ENCODE measurements at places on chromosomes 3 and 15.

- DNase-seq, result no peak
Observed at GRCh38 chr3:56917361-56918110, 115.8 kb upstream of the ARHGEF3 start.

- no peak for DNase-seq
Observed at GRCh38 chr3:31929826-31930502, 51.1 kb downstream of the OSBPL10 start.

DNA sequence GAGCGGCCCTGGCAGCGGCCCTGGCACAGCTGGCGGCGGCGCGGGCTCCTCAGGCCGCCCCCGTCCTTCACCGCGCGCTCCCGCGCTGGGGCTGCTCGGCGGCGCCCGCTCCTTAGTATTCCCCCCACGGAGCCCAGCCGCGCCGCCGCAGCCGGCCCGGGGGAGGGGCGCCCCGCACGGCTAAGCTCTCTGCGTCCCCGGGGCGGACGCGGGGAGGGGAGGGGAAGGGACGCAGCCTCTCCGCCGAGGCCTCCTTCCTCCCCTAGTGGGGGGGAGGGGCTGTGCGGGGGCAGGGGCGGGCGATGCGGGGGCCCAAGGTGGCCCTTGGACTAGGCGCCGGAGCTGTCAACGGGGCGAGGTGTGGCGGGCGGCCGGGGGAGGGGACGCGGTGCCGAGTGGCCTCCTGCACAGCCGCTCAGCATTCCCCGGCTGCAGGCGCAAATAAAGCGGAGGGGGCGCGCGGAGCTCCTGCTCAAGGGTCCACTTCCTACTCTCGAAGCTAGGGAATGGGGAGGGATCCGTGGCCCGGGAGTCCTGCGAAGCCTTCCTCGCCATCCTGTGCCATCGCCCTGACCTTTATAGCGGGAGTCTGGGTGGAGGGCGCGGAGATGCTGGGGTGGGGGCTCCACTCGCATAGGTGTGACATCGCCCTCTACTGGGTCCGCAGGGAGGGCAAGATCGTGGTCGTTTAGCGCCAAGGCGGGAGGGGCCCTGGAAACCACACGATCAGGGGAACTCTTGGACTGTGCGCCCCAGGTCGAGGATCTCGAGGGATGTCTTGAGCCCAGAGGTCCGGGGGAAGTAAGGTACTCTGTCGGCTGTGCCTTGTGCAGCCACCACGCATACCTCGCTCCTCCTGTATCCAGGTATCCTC is 22.2 kb downstream of the EPHB3 start:
- no peak for DNase-seq

- DNase-seq, result no peak
Observed at GRCh38 chr3:120449251-120449650, 1.5 kb downstream of the FSTL1 start.

- DNase-seq, result no peak
Observed at GRCh38 chr3:28151608-28152228, 89.7 kb upstream of the CMC1 start.

DNA sequence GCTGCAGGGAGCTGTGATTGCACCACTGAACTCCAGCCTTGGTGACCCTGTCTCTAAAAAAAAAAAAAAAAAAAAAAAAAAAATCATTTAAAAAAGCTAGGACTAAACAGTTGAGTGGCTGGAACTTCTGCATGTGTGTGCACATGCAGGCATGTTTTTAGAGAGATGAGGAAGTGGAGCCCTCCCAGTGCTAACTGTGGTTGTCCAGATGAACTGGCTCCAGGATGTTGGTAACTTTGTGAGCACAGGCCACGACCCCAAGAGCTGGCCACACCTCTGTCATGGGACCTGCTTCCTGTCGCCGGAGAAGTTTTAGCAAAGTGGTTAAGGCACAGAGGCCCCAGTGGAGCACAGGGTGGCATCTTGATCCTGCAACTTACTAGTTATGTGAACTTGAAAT is 27.0 kb downstream of the CHCHD6 start:
- DNase-seq, result no peak

- DNase-seq, result no peak
Observed at GRCh38 chr3:115961380-115961779, 338.1 kb downstream of the GAP43 start.

DNA sequence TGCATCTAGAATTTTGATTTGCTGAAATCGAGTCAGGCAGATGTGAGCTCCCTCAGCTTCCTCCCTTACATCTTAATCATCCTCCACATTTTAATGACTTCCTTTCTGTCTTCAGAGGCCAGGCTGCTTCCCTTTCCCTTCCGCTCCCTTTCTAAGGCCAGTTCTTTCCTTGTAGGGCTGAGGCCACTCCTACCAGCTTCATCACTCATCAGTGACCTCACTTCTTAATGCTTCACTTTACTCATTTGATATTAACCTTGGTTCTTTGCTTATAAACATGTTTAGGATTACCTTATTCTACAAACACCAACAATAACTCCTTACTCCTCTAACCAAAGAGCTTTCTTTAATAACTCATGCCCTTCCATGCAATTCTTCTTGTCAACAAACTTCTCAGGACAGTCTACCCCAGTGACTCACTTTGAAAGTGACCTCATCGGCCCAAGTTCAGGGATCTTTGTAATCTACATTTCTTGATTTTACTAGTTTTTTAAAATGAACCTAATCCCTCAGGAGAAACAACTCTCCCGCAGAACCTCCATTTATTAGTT is 23.9 kb downstream of the ILDR1 start:
- DNase-seq, result no peak

DNA sequence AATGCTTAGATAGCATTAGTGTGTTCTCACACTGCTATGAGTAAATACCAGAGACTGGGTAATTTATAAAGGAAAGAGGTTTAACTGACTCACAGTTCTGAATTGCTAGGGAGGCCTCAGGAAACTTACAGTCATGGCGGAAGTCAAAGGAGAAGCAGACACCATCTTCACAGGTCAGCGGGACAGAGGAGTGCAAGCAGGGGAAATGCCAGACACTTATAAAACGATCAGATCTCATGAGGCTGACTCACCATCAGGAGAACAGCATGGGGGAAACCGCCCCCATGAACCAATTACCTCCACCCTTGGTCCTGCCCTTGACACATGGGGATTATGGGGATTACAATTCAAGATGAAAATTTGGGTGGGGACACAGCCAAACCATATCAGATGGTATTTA is 381.5 kb upstream of the DPPA4 start:
- DNase-seq, result no peak

DNA sequence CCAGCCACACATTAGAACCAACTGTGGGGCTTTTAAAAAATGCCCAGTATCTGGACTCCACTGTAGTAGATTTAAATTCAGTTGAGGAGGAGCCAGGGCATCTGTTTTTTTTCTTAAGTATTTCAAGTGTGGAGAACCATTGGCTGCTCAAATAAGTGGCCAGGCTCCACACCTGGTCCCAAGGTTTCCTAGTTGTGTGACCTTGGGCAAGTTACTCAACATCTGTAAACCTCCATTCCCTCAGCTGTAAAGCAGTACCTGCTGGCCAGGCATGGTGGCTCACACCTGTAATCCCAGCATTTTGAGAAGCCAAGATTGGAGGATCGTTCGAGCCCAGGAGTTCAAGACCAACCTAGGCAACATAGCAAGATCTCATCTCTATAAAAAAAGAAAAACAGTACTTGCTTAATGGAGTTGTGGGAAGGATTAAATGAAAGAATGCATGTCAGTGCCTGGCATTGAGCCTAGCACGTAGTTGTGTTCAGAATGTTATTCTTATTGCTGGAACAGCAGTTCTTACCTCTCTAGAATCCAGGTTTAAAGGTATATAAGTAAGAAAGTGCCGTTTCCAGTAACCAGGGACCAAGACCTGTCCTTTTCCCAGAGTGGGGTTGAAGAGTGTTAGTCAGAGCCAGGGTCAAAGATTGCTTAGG is 2.0 kb downstream of the PPP1R14D start:
- DNase-seq, result no peak

DNA sequence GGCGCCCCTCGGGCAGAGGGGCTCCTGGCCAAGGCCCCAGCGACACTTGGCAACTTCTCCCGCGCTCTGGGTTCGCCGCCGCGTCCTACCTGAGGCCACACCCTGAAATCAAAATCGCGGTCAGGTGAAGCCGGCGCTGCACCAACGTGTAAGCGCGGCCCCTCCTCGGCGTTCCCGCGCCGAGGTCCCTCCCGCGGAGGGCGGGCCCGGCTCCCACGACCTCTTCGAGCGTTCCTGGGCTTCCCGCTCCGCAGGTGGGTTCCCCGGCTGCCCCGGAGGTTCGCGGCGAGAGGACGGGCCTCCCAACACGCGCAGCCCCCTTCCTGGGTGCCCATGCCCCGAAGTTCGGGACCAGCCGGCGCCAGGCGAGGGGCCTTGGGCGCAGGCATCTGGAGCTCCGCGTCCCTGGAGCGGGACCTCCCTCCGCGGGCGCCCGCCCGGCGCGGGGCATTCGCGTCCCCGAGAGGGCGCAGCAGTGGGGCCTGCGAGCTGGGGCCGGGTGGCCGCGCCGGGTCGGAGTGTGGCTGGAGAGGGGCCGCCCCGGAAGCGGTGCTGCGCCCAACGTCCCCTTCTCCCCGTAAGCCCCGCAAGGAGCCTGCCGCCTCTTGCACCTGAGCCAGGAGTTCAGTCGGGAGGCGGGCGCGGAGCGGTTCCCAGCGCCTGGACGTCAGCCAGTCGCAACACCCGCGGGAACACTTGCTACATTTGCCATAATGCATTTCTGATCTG is 13.7 kb downstream of the PAK6 start:
- no peak for DNase-seq

GRCh38 chr3:185528532-185528931 is 23.9 kb downstream of the LIPH start:
- no peak for DNase-seq

DNA sequence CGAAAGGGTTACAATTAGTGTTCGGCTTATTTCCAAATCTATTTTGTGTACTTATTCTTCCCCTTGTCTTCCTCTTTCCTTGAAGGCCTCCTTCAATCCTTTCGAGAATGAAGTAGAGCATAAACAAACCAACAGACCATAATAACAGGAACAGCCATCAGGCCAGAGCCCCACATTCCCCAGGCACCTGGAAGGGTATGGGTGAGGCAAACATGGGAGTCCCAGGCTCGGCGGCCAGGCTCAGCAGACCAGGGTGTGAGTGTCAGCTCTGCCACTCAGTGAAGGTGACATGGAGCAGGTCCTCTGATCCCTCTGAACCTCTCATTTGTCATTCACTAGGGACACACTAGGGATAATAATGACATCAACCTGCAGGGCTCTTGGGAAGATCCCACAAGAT is 13.8 kb downstream of the ALS2CL start:
- no peak for DNase-seq

DNA sequence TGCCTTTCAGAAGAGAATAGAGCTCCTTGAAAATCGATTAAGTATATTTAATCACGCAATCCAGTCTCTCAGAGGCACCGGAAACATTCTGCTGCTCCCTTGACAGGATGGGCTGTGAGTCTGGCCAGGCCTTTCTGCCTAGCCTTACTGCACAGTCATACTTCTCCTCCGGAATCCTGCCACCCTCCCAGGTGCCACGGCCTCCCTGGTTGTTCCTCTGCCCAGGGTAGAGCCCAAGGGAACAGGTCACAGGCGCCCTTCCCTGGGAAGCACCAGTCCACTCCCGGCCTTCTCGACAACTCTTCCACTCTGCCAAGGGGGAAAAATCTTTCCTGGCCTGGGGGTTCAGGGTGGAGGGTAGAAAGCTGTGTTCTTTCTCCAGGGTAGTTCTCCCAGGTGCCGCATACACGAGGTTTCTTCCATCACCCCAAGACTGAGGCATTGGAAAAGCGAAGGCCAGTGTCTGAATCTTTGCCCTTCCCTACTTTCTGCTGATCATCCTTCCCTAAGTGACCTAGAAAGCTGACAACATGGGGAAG is 17.4 kb upstream of the SYNM start:
- DNase-seq, result no peak

- DNase-seq, result no peak
Observed at GRCh38 chr15:72155003-72155621, 36.9 kb downstream of the SENP8 start.

DNA sequence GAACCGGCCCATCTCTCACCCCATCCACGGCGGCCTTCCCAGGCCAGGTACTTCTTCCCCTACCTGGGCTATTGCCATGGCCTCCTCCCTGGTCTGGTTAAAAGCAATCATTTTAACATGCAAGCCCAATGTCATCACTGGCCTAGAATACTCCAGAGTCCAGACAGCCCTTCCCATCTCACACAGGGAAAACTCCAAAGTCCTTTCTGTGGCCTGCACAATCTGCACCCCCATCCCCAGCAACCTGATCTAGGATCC is 45.8 kb upstream of the SLCO2A1 start:
- DNase-seq, result no peak

DNA sequence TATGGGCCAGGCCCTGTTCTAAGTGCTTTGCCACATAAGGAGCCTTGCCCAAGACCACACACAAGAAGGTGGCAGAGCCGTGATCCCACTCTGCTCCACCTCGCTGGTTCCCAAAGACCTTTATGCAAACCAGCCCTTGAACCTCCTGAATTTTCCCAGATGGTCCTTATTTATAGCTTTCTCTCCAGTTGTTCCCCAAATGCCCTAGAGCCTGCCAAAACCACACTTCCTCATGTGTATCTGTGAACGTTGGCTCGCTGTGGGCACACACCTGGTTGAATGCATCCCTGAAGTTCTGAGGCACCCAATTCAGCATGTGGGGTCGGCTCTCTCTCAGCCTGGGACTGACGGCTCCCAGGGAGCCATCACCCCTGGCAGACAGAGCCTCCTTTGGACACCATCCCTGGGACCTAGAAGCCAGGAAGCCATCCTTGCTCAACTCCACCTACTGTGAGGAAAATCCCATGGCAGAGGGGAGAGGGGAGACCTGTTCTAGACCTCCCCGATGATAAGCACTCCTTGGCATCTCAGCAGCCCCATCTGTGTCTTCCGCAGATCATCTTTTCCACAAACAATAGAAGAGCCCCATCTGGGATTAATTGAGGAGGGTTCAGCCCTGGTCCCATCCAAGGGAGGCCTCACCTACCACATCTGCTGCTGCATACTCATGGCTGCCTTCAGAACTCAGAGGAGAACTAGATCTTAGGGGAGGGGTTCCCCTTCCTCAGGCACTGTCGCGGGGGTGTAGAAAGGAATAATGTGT is 42.3 kb upstream of the LIMD1 start:
- DNase-seq, result no peak

DNA sequence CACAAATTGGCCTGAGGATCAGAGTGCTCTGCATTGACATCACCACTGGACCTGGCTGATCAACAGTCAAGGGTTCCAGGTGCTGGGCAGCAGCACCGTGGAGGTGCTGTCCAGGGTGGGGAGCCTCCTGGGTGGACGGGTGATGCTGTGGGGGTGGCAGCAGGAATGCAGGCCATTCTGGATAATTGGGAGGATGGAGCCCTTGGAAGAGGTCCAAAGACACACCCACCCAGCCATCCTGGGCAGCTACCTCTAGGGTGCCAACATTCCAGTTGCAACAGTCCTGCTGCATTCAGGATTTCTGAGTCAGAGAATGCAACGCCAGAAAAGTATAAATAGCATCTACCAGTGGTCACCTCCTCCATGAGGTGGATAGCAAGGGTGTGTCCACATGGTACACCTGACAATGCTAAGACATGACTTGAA is 26.8 kb downstream of the STARD5 start:
- no peak for DNase-seq

GRCh38 chr3:56059731-56060130 is 408.5 kb downstream of the ERC2 start:
- DNase-seq, result no peak

- no peak for DNase-seq
Observed at GRCh38 chr3:8741581-8742261, 8.1 kb downstream of the CAV3 start.

GRCh38 chr3:59935025-59935424 is 885.2 kb upstream of the CFAP20DC start:
- DNase-seq, result no peak

- no peak for DNase-seq
Observed at GRCh38 chr15:79003301-79003700, 58.5 kb upstream of the CTSH start.

GRCh38 chr3:48456456-48456855 is 9.9 kb downstream of the ATRIP start:
- DNase-seq, result no peak
